Prostate gland (tissue), 2 donors: ENCODE measurements at places on chromosomes 1 and 21. TPM values are rescaled to one million over a fixed set of nuclear protein-coding genes. Genes with fewer than 3 reads are reported as not detected.

DNA sequence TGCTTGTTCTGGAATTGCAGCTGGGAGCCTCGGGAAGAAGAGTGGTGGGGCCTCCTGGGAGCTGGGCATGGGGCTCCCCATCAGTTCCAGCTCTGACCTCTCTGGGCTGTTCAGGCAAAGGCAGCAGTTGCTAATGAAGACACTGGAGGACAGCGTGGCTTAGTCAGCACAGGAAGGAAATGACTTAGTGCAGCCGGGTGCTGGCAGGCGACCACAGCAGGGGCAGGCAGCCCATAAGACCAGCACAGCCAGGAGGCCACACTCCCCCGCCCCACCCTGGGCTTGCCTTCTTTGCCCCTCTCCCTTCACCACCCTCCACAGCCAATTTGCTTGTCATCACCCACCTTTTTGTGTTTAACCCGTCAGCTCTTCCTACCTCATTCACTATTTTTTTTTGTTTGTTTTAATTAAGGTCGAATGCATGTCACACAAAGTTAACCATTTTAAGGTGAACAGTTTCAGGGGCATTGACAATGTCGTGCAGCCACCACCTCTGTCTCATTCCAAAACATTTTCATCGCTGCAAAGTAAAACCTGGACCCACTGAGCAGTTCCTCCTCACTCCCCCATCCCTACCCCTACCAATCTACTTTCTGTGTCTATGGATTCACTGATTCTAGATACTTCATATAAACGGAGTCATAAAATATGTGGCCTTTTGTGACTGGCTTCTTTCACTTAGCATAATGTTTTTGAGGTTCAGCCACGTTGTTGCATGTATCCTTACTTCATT, 10.9 kb downstream of the OLIG2 start:
- DNase-seq, result no peak

RXFP4 gene
- not detected for total RNA-seq

- DNase-seq, result no peak
Measured at GRCh38 chr1:85864727-85865126, 156.5 kb upstream of the ZNHIT6 start.

DNA sequence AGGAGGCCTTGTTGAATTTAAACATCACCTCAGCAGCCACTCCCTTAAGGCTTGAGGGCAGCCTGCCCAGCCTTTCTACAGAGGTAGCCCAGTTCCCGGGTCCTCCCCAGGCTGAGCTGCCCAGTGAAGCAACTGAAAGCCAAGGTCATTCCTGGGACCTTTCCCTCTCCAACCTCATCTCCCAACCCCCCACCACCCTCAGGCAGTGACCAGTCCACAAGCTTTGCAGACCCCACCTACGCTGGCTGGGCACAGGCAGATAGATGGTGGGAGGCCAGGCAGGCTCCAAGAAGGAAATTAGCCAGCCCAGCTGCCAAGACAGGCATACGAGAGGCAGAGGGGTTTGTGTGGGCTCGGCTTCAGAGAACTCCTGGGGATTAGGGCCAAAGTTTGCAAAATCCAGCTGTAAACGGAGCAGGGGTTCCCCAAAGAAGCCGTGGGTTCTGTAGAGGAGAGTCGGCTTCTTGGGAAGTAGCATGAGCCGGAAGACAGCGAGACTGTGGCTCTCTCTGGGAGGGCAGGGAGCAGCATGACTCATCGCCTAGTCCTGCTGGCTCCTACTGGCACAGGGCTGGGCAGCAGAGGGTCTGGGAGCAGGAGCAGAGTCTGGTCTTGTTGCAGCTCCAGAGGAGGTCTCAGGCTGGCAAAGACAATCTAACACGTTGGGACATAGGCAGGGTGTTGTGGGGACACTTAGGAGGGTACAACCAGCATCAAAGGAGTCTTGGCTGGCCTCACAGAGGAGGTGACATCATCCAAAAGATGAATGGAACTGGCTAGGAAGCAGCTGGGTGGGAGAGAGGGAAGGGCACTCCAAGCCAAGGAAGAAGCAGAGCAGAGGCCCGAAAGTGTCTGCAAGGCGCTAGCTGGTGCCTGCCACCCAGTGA, 2.8 kb upstream of the ZC3H12A start:
- DNase-seq, result peak; percentile 81

GRCh38 chr21:41655259-41655658, 111.6 kb downstream of the RIPK4 start:
- no peak for DNase-seq

GRCh38 chr1:158333405-158334155, 2.2 kb upstream of the CD1B start:
- DNase-seq, result no peak

DNA sequence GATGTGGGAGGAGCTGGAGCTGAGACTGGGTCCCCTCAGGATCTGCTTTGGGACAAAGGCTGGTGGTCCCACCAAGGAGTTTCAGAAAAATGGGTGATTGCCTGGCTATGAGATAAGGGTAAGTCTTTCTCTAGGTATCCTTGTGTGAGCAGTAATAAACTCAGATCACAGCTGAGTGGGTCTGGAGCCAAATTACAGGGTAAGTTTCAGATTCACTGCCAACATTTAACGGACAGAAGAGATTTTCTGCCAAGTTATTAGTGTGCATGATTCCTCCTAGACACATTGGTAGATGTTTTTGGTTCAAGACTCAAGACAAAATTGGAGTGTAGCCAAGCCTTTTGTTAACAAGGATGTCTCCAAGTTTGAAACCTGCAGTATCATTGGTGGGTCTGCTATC, 7.5 kb downstream of the CD1B start:
- no peak for DNase-seq

SLFNL1 gene
- total RNA-seq, result 5.8 TPM

- no peak for DNase-seq
Measured at GRCh38 chr1:171901245-171901644, 59.9 kb downstream of the DNM3 start.

GRCh38 chr1:101026430-101026788, 825 bp upstream of the DPH5 start:
- no peak for DNase-seq

S100A12 gene
- total RNA-seq, result not detected

GRCh38 chr1:165877940-165878556, 50.6 kb downstream of the UCK2 start:
- no peak for DNase-seq

DNA sequence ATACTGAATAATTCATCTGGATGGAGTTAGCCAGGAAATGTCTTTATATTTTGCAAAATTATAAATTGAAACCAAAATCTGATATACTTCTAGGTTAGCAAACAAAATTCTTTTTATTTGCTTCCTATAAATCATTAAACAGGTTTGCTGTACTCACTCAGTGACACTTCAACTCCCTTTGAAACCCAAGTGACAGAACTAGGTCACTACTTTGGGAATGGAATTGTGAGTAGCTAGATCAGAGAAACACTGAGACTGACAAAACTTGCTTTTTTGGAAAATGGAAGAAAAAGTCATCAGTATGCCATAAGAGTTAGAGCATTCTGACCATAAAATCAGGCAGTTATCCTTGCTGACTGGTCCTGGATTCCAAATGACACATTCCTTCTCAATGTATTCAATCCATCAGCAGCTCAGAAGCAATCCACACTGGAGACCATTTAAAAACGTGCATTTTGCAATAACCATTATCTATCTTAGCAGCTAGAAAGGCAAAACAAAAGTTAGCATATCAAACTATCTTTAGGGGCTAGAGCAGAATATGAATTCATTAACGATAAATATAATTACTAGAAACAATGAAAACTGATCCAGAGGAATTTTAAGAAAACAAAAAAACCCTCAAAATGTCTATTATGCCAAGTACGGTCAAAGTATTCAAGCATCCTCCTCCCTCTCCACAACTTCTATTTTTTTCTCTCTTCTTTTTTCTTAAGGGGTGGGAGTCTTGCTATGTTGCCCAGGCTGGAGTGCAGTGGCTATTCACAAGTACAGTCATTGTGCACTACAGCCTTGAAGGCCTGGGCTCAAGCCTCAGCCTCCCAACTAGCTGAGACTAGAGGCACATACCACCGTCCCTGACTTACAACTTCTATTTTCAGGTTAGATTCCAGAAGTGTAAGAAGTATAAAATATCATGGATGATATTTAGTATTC, 60.1 kb downstream of the HNRNPR start:
- no peak for DNase-seq

GRCh38 chr1:22654692-22655091, 1.7 kb downstream of the C1QB start:
- DNase-seq, result no peak

DNA sequence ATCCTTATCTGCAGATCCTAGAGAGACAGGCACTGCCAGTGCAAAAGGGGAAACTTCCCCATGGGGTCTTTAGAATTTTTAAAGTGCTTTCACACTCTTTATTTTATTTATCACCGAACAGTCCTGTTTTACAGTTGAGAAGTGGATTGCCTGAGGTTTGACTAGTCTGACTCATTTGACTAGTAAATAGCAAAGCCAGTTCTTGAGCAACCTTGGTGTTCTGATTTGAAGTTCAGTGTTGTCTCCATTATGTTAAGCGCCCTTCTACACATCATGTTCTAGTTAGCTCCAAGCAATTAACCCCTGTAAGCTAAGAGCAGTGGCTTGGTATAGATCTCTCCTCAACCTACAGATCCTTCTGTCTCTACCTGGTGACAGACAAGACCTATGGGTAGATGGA, 262.9 kb downstream of the CACNA1E start:
- DNase-seq, result no peak

CNKSR1 gene
- total RNA-seq, result 32.4 TPM

DNA sequence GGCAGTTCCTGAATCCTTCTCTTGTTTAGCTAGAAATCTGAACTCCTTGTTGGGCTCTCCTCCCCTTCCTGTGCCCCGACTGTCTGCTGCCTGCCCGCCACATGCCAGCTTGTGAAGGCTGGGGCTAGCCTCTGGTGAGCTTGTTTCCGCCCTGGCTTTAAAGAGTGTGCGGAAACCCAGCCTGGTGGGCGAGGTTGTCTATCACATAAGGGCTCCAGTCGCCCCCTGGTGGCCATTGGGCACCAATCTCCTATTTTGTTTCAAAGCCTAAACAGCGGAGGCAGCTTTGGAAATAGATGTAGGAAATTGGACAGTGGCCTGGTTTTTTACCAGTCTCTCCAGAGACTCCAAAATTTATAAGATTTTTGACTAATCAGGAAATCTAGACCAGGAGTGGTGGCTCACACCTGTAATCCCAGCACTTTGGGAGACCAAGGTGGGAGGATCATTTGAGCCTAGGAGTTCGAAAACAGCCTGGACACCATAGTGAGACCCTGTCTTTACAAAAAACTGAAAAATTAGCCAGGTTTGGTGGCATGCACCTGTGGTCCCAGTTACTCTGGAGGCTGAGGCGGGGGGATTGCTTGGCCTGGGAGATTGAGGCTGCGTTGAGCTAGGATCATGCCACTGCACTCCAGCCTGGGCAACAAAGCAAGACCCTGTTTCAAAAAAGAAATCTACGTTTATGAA, 9.8 kb downstream of the ATP8B2 start:
- DNase-seq, result peak; percentile 84

GRCh38 chr1:94773931-94774422, 46.2 kb upstream of the SLC44A3 start:
- DNase-seq, result no peak

LCE1C gene
- total RNA-seq, result not detected

- no peak for DNase-seq
Measured at GRCh38 chr1:34787461-34788420, 5.1 kb upstream of the GJA4 start.

RNF186 gene
- not detected for total RNA-seq

HRNR gene
- total RNA-seq, result 0.06 TPM

RGS5 gene
- 189 TPM for total RNA-seq

SLC16A4 gene
- 9.0 TPM for total RNA-seq

DNA sequence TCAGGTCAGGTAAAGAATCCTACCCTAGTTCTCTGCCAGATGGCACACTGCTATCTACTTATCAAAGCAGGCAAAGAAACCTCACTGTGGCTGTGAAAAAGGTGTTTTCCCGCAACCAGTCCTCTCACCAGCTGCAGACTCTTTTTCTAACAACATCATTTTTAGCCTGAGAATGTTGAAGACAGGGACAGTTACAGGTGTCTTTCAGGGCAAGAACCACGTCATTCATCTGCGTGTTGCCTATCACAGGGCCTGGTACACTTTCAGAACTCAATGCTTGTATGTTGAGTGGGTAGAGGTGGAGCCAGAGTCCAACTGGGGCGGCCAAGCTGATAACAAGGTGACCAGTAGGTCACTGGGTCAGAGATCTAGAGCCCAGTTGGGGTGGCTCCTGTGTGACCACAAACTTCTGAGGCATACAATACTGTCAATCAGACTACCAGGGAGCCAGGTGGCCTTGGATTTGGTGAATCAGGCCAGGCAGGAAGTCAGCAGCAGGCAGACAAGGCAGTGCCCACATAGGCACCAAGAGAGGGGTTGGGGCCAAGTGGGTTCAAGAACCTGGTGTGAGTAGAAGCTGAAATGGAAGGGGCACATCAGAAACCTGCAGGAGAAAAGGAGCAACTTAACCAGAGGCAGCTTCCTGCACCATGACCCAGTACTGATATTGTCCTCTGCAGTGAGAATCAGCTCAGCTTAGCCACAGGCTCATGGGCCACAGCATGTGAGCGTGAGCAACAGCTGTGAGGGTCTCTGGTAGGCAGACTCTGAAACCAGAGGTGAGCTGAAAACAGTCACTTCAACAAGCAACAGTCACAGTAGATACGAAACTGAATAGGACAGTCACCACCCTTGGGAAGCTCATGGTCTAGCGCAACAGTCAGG, 123.6 kb downstream of the DTL start:
- DNase-seq, result no peak

GRCh38 chr1:78792756-78793155, 143.1 kb downstream of the IFI44 start:
- DNase-seq, result no peak

DNA sequence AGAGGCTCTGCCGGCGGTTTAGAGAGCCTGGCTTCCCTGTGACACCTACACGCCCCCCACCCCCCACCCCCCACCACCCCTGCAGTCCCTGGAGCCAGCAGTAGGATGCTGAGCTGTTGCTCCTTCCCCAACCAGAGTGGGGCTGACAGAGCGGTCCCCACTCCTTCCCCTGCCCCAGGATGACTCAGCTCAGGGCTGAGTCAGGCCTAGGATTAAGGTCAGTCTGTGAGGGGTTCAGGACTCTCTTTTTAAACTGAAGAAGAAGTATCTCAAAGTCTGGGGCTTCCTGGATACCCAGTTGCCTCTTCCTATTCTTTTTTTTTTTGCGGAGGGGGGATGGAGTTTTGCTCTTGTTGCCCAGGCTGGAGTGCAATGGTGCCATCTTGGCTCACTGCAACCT, 19.1 kb downstream of the DMBX1 start:
- DNase-seq, result no peak

GRCh38 chr1:118097622-118098348, 87.2 kb downstream of the SPAG17 start:
- no peak for DNase-seq

DNA sequence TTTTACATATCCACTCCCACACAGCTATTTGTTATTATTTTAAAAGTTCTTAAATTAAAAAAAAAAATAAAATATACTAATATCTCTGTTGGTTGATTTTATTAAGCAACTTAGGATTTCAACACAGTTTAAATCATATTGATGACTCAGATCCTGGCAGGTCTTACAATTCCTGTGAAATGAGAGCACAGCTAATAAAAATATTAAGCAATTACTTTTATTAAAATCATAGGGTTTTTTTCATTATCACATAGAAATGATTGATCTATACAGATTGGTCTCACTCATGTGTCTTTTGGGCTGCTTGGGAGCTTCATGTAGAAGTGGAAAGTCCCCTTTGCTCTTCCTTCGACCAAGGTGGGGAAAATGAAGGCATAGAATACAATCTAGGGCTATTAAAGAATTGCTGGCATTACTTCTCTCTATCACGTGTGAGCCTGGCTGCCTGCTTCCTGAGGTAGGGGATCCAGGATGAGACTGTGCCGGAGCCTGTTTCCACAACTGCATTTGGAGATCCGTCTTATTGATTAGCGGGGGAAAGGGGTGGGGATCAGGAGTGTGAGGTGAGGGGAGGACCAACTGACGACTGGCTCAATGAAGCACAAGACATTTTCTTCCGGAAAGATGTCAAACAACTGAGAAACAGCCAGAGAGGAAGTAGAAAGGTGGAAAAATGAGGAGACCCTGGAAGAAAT, 858.0 kb downstream of the USP25 start:
- DNase-seq, result peak; percentile 13
